Esophagus mucosa (tissue), 1 donor: ENCODE measurements at places on chromosomes 16 and 17. TPM values are rescaled to one million over a fixed set of nuclear protein-coding genes. Genes with fewer than 3 reads are reported as not detected.

DNA sequence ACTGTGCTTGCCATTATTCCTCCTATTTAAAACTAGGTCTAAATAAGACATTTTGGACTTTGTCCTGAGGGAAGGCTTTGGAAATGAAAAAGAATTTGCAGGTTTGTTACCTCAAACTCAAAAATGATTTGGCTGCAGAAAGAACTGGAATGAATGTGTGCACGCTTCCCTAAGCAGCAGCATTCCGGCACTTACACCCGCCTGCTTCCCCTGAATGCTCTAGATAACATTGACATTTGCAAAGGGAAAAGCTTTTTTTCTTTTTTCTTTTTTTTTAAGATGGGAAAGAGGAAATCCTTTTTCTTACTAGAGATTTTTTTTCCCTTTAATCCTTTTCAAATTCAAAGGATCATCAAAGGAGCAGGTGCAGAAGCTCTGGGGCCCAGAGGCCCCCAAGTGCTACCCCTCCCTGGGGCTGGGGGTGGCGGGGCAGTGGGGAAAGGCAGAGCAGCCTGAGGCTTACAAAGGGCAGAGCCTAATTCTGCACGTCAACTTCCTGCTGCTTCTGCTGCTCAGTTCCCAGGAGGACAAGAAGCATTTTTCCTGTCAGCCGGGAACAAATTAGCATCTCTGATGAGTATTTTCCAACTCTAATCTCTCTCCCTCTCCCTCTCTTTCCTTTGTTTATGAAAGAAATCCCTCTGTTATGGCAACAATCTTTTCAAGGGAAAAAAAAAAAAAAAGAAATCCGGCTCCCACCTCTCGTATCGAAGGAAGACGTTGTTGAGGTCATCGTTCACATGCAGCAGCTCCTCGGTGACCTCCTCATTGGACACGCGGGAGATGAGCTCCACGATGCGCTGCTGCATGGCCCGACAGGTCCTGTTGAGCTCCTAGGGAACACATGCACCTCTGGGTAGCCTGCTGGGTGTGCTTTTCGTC is 32.1 kb upstream of the SREBF1 start:
- ATAC-seq = no peak

DNA sequence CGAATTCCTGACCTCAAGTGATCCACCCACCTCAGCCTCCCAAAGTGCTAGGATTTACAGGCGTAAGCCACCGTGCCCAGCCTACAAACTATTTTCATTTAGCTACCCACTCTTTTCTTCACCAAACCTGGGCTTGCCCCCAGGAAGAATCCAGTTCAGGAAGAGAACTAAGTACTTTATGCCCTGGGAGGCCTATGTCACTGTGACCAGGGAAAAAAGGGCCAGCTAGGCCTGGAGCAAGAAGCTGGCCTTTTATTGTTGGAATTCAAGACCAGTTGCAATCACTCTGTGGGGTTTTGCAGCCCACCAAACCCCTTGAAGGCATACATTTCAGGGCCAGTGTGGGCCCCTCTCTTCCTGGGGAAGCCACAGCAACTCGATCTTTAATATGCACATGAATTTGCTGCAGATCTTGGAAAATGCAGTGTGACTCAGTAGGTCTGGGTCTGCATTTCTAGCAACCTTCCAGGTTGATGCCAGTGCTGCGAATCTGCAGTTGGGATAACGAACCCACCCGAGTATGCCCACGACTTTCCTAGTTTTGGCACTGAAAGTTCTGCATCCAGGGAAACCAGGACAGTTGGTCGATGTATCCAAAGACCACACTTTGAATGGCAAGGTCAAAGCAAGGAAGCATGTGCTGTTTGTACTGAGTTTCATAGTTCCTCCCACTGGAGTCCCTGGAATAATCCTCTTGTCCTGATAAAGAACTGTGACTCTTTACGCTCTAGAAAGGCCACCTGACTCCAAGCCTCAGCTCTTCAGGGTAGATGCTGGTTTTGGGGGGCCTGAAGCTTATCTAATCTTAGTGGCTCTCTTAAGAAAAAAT is 7.2 kb upstream of the MRPS23 start:
- no peak for ATAC-seq

The SYT17 gene
- 2.0 TPM for total RNA-seq

DNA sequence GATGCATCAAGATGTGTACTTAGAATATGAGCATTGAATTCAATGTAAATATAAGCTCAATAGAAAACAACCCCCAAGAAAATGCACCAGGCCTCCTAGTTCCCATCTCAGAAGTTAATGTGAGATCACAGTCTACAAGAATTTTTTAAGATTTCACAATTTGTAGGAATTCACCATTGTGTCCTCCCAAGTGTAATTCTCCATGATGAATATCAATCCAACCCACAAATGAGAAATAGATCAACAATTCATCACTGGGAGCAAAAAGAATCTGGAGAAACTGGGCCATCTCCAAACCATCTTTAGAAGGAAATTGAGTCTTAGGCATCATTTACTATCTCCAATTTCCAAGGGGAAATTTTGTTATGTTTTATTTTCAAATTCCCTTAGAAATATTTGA is 310.5 kb upstream of the GOT2 start:
- no peak for ATAC-seq

The TBC1D3K gene
- not detected for total RNA-seq

The RRAD gene
- 59.1 TPM for total RNA-seq

The PPL gene
- 705 TPM for total RNA-seq

DNA sequence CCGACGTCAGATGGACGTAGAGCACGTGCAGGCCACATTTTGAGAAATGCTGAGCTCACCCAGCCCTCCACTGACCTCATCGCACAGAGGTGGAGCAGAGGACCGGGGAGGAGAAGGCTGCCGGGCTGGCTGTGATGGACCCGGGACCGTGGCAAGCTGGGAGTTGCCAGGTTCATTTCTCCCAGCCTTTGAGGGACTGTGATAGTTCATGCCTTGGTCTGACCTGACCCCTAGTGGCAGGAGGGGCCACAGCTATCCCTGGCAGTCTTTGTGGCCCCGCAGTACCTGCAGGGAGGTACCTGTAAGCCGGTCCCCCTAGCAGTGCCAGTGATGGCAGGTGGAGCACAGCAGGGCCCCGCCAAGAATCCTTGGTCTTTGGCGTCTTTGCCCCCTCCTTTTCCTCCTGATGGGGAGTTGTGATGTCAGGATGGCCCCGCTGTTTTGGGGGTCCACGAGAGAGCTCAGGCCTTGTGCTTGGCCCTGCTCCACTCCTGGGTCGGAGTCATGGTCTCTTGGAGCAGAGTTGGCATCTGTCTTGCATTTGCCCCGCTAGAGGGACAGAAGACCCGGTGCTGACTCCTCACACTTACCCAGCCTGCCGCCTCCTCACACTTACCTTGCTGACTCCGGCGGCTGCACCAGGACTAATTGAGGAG is 50.4 kb downstream of the OR1D5 start:
- peak; percentile 83 for ATAC-seq

GRCh38 chr17:3534881-3535252 is 22.7 kb downstream of the TRPV3 start:
- ATAC-seq = peak; percentile 46

The TBC1D3L gene
- 12.2 TPM for total RNA-seq

The LASP1 gene
- 50.0 TPM for total RNA-seq

The AKAP10 gene
- total RNA-seq = 20.6 TPM

- ATAC-seq = no peak
Measured at GRCh38 chr16:80459331-80459777, 81.4 kb upstream of the DYNLRB2 start.

The SPHK1 gene
- 13.1 TPM for total RNA-seq

The CRYBA1 gene
- total RNA-seq = not detected

The ABCC6 gene
- total RNA-seq = 0.08 TPM

The CDH1 gene
- 334 TPM for total RNA-seq

- no peak for ATAC-seq
Measured at GRCh38 chr17:337022-337420, 15.6 kb downstream of the RPH3AL start.

GRCh38 chr17:44556832-44557606 is at the start of gene FZD2:
TSS of gene FZD2 (plus strand) at chr17:44557484. CDS start at chr17:44557689, 205 bp downstream.
- peak; percentile 68 for ATAC-seq

The ITGAE gene
- 19.4 TPM for total RNA-seq

The MMP28 gene
- 14.5 TPM for total RNA-seq

GRCh38 chr16:280552-280951 is at the start of gene ARHGDIG:
TSS of gene ARHGDIG (plus strand) at chr16:280591. CDS start at chr16:280681, 90 bp downstream.
- no peak for ATAC-seq

The EZH1 gene
- total RNA-seq = 14.4 TPM

The PIPOX gene
- 0.64 TPM for total RNA-seq

The ABCC11 gene
- 0.40 TPM for total RNA-seq

The PYDC1 gene
- not detected for total RNA-seq

DNA sequence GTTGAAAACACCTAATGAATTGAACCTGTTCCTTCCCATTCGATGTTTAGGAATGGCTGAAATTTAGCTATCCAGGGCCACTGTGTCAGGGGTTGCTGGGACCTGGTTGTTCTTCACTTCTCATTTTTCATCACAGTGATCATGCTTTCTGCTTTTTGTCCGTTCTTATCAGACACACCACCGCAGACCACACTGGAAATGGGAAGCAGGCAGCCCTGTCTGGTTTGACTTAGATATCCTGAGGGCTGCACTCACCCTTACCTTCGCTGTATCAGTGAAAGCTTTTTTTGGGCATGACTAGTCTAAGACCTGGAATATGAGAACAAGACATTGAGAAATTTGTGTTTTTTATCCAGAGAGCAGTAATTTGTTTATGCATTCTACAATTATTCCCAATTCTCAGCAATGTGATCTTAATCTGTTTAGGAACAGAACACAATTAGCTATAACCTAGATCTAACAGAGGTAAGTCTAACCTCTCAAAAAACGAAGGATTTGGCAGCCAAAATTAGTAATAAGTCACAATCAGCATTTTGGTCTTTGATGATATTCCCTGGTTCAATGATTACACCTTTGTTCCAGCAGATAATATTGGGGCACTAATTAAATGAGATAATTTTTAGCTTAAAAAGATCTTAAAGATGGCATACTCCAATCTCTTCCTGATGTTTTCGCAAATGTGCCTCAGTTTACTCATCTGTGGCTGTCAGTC is 126.0 kb upstream of the GOT2 start:
- ATAC-seq = no peak

The SPECC1 gene
- total RNA-seq = 13.8 TPM

DNA sequence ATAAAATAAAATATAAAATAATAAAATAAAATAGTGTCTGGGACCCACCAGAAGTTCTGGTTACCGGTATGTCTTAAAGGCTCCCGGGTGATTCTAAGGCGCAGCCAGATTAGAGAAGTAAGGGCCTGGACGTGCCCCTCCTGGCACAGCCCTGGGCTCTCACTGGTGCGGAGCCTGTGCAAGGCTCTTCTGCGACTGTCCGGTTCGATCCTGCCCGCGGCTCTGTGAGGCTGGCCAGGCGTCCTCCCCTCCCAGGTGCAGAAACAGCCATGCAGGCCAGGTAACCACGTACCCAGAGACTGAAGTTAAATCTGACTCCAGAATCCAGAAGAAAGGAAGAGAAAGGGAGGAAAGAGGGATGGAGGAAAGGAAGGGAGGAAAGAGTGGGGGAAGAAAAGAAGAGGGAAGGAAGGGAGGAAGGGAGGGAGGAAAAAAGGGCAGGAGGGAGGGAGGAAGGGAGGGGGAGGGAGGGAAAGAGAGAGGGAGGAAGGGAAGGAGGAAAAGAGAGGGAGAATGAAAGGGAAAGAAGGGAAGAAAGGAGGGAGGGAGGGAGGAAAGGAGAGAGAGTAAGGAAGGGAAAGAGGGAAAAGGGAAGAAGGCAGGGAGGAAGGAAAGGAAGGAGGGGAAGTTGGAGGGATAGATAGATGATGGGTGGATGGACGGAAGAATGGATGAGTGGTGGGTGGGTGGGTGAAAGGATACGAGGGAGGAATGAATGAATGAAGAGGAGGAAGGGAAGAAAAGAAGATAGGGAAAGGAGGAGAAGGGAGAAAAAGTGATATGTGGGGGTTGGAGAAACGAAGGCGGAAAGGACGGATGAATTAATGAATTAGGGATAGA is 42.3 kb downstream of the C16orf82 start:
- ATAC-seq = no peak

GRCh38 chr17:49971848-49972485 is 3.0 kb downstream of the DLX4 start:
- no peak for ATAC-seq

GRCh38 chr16:70646260-70647241 is at the start of gene IL34:
TSS of gene IL34 (plus strand) at chr16:70646559. CDS start at chr16:70646948, 389 bp downstream.
- no peak for ATAC-seq

GRCh38 chr16:12866981-12867551 is 34.3 kb upstream of the SHISA9 start:
- ATAC-seq = no peak

DNA sequence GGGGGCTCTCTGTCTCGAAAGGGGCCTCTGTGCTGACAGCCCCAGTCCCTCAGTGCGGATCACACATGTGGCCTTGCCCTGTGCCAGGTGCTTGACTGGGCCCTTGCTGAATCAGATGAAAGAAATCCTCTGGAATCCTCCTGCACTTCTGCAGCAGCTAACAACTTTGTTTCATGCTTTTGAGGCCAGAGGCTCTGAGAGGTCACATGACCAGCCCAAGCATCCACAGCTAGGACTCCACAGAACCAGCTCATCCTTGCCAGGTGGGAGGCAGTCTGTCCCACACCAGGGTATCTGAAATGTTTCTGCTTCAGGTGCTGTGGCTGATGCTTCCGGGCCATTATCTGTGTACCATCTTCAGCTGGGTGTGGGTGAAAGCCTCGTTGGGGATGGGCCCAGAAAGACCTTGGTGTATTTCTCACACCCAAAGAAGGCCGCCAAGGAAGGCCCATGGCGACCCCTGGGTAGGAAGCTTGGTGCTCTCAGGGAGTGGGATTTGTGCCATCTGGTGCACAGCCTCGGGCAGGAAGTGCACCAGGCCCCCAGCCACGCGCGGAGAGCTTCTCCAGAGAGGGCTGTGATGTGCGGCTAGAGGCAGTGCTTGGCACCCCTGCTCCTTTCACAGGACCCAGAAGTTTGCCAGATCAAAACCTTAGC is 143.8 kb downstream of the CLEC16A start:
- ATAC-seq = no peak

GRCh38 chr17:28796062-28796461 is 46.5 kb downstream of the FAM222B start:
- no peak for ATAC-seq
